Fibroblast of gingiva (primary cell): ENCODE measurements at places on chromosomes 13 and 19.
A peak's percentile ranks its signal among the peaks of the same experiment; 100 is the strongest.

DNA sequence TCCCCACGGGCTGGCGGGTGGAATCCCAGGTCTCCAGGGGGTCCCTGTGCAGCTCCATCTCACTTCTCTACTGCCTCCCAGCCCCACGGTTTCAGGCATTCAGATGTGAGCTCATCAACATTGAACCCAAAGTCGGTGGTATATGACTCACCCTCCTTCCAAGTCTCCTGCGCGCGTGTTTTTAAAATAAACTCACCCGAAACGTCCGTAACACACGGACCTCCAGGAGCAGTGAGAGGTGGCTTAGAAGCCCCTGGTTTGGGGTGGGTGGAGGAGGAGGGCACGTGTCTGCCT is 14.0 kb upstream of the CRTC1 start:
- no peak for DNase-seq

DNA sequence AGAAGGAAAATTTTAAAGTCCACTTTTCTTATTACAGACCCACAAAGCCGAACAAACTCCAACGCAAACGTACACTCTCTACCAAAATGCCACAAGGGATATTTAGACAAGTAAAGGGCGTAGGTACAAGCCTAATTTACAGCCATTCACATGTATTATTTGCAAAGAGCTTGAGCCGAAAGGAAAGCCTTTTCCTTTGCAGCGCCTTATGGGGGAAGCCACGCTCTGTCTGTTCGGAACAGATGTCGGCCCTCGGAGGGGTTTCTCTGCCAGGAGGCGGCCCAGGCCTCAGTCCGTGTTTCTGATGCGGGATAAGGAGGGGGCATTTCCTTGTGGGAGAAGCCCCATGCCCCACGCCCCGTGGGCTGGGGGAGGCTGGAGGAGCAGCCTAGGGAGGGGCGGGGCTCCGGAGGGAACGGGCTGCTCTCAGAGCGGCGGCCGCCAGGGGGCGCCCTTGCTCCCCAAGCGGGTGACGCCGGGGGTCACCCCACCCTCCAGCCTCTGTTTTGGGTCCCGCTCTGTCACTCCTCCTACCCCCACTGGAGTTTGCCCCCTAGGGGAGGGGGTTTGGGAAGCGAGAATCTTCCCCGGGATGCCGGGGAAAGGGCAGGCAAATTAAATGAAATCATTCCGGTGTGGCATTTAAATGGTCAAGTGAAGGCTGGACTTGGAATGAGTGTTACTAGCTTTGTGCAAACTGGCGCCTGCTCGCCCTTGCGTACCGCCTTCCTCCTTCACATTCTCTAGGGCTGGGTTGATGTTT is 2.9 kb downstream of the HTR2A start:
- peak; percentile 39 for DNase-seq

GRCh38 chr19:7983995-7984837 is 21.2 kb downstream of the ELAVL1 start:
- no peak for DNase-seq

- no peak for DNase-seq
Observed at GRCh38 chr13:20190481-20191310, 2.0 kb downstream of the GJB2 start.
